ENCODE measurements at places on chromosomes 12 and 14. TPM values are rescaled to one million over a fixed set of nuclear protein-coding genes. Genes with fewer than 3 reads are reported as not detected.

SLC38A4 gene
- polyA plus RNA-seq: 9.9 TPM

LRRC43 gene
- 0.29 TPM for polyA plus RNA-seq

GRCh38 chr12:42760550-42760949, 171.0 kb upstream of the PRICKLE1 start:
- no peak for DNase-seq

GRCh38 chr12:108369736-108370396, 30.8 kb upstream of the CMKLR1 start:
- no peak for DNase-seq

GRCh38 chr14:105465209-105466031, 9.2 kb upstream of the CRIP2 start:
- no peak for DNase-seq

DNA sequence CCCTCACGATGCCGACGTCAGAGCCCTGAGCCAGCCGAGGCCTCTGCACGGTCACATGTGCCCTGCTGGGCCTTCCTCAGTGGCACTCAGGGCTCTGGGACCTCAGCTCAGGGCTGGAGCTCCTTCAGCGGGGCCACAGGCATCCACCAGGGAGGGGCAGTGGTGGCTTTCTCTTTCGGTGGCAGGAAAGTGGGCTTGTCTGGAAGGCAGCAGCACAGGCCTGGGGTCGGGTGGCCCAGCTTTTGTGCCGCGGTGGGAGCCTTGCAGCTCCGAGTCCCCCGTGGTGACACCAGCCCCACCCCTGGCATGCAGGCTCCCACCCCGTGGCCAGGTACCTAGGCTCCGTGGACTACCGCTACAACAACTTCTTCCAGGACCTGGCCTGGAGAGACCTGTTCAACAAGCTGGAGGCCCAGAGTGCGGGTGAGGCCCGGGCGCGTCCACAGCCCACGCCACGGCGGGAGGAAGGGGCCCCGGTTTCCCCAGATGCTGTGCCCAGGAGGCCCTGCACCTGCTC, 14.2 kb upstream of the TEX22 start:
- no peak for DNase-seq

TAS2R42 gene
- polyA plus RNA-seq: not detected

Data from forelimb muscle (tissue), 1 donor.